SJCRH30 (cell line): ENCODE measurements at places on chromosomes 6 and 20.

GRCh38 chr20:31430568-31431115, 9.8 kb upstream of the DEFB123 start:
- no peak for DNase-seq

- no peak for DNase-seq
These were observed 58.4 kb upstream of the PRDM1 start for GRCh38 chr6:106027758-106028157.

DNA sequence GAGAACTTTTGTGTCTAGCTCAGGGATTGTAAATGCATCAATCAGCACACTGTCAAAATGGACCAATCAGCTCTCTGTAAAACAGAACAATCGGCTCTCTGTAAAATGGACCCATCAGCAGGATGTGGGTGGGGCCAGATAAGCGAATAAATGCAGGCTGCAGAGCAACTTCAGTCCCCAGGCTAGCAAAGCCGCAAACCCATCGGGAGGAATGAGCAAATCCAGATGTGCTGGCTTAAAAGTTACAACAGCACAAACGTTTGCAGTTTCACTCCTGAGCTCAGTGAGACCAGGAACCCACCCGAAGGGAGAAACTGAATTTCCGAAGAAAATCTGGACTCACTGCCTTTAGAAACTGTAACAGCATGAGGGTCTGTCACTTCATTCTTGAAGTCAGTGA, 21.9 kb upstream of the MBOAT1 start:
- DNase-seq: no peak

- DNase-seq: no peak
These were observed 84.5 kb upstream of the RIN2 start for GRCh38 chr20:19673575-19673974.

DNA sequence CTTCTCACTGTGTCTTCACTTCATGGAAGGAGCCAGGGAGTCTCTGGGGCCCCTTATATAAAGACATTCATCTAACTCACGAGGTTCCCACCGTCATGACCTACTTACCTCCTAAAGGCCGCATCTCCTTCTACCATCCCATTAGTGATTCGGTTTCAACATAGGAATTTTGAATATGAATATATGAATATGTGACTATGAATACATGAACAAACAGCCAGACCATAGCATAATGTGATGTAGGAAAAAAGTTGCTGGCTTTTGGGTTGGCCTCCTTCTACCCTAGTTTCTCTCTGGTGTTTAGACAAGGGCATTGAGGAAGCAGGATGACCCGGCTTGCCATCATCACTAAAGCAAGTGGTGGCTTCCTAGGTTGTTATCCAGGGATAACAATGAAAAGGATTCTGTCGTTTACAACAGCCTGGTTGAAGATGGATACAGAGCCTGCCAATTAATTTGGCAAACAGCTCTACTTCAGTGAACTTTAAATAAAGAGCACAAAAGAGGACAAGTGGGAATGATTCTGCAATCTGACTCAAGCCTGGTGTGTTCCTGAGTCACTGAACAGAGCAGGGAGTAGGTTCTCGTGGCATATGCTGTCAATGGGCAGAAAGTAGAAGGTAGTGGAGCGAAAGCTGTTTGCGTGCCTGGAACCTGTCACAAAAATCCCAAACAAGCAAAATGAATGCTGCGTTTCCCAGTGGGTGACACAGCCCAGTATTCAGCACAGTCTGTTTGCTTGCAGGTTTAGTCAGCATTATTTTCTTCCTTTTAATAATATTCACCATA, 44.0 kb upstream of the DOK5 start:
- no peak for DNase-seq
